NB4 (cell line): ENCODE measurements at places on chromosomes 4 and X.

GRCh38 chr4:169765835-169766234, 8.1 kb upstream of the HPF1 start:
- no peak for DNase-seq

DNA sequence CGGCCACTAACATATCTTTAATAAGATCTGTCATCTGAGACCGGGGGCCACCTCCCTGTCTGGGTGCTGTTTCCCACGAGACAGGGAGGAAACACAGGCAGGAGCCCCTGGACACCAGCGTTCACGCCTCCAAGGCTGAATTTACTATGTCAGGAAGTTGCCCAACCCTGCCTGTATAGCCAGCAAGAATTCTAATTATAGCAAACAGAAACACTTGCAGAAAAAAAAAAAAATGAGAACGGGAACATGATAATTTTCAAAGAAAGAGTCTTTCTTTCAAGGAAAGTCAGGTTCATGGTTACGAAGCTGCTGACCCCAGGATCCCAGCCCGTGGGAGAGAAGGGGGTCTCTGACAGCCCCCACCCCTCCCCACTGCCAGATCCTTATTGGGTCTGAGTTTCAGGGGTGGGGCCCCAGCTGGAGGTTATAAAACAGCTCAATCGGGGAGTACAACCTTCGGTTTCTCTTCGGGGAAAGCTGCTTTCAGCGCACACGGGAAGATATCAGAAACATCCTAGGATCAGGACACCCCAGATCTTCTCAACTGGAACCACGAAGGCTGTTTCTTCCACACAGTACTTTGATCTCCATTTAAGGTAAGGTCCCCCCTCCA, at the start of gene IL3RA:
Gene IL3RA, plus strand, starts transcription at position 455 of the 613 bp plus-strand sequence. CDS start 4,981 bp downstream, outside the sequence.
- peak; percentile 92 for DNase-seq

GRCh38 chr4:99847362-99847976, 30.8 kb downstream of the DAPP1 start:
- DNase-seq = peak; percentile 34

DNA sequence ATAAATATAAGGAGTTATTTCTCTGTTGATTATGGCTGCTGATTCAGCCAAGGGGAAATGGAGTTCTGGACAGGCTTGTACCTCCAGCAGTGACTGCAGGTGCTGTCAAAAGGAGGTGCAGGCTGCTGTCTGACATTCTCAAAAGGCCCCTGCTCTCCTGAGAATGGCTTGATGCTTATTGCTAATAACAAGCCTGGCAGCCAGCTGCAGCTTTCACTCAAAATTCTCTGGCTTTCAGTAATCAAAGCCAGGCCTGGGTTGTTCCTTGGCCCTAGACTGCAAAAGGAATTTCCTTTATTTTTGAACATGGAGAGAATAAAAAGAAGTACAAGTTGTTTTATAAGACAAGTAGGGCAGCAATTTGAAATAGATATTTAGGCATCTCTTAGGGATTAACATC, 575.9 kb downstream of the MID1IP1 start:
- no peak for DNase-seq

GRCh38 chr4:130043732-130044160, 947.8 kb downstream of the C4orf33 start:
- DNase-seq = no peak

GRCh38 chr4:188423039-188423438, 283.8 kb downstream of the TRIML1 start:
- no peak for DNase-seq

DNA sequence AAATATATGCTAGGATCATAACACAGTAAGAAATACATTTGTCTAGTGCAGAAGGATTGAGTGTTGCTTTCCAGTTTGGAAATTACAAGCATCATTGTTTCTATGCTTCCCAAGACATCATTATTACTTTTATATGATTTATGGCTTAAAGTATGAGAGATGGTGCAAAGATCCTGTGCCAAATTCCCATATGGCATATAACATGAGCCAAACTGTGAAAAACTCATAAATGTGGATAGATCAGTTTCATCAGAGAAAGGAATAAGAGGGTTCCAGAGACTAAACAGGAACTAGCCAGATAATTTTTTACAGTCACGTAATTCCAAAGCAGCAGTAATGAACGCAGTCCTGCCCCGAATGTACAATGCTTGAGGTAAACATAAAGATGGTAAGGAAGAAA, 126.3 kb downstream of the PRDM5 start:
- no peak for DNase-seq
